Stimulated activated naive CD4-positive, alpha-beta T cell treated with Interleukin-2 at 50 U/mL for 16 hours (primary cell): ENCODE measurements at places on chromosomes 3 and 15.

DNA sequence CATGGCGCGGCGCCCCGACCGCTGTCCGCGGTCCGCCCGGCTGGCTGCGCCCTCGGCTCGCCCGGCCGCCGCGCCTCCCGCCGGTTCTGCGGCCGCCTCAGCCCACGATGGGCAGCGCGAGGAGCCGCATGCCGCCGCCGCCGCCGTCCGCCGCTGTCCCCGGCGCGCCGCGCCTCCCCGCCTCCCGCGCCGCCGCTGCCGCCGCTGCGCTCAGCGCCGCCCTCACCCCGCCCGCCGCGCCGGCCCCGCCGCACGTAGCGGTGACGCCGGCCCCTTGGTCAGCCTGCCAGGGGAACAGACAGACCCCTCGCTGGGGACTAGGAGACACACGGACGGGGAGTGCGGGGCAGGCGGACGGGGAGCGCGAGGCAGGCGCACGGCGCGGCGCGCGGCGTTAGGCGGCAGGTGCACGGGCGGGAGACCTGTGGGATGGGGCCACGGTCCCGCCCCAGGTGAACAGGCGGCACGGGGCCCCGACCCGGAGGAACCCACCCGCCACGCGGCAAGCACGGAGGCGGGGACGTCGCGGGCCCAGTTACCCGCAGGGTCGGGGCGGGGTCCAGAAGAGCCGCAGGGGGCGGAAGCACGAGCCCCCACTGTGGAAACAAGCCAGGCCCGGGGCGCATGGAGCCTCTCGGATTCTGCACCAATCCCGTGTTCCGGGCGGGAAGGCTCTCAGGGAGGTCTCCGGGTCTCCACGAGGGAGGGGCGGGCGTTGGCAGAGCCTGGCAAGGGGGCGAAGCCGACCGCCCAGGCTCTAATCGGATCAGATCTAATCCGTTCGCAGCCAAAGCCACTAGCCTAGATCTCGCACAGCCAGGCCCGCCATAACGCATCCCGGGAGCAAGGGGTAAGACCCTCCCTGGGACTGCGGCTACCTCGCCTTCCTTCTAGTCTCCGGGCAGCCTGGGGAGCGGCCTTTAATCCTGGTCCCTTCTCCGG is at the start of gene CSPG5:
Gene CSPG5, minus strand, starts transcription at position 175 of the 942 bp plus-strand sequence. Its CDS starts 172 bp downstream, at position 3.
- peak; percentile 21 for DNase-seq

- DNase-seq: no peak
These were observed 13.3 kb upstream of the LMAN1L start for GRCh38 chr15:74799255-74799855.

- DNase-seq: no peak
These were observed 55.3 kb downstream of the SLC28A2 start for GRCh38 chr15:45307230-45307924.

- DNase-seq: no peak
These were observed 8.3 kb upstream of the UBE2E1 start for GRCh38 chr3:23797491-23797890.

DNA sequence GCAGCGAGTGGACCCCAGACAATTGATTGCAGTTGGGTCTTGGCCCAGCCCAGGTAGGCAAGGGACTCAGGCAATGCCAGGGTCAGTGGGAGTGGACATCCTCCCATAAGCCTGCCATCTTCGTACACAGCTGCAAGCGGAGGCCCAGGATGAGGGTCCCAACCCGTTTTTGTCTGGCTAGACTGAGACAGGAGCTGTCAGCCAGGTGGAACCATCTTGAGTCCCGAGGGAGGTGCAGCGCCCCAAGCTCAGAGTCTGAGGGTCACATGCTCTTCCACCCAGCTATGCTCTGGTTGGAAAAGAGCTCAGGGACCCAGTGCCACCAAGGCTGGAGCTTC is 22.6 kb upstream of the IP6K2 start:
- no peak for DNase-seq

DNA sequence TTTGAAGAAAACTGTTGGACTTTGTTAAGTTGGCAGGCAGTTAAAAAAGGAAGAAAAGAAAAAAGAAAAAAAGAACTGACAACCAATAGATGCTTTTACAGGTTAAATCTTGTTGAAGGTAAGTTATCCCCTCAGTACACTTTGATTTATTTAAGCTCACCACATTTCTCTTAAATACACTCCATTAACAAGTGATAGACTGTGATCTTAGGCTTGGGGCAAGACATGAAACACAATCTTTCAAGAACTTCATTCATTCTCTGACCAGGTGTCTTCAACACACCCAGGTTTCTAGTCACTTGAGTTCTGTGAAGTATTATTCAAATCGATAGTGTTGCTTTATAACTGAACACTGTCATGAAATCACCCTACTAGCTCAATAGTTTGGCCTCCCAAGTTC is 751.9 kb downstream of the ROBO1 start:
- no peak for DNase-seq

DNA sequence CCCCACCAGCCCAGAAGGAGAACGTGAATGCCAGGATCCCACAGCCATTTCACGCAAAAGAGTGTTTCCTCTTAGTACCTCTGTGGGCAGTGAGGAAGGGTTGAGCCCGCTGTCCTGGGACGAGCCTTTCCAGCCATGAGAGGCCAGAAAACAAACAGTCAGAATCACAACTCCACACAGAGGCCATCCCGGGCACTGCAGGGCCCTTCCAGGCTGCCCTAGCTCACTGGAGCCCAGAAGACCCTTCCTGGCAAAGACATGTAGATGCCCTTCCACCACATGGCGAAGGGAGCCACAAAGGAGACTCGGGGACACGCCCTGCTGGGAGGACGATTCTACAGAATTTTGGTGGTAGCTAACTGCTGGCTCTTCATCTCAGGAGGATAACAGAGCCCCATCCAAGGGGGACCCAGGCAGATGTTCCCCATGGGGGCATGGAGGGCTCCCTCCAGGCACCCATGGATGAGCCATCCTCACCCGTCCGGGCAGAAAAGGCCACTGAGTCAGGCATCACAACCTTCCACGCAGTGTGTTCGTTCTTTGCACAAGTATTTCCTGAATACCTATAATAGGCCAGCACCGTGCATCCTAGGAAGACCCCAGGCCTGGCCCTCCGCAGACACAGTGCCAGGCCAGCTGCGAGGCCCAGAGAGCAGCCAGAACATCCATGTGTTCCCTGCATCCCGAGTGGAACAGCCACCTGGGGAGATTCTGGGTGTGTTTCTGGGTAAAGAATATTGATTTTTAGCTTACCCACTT is 47.2 kb downstream of the SLC12A8 start:
- no peak for DNase-seq

DNA sequence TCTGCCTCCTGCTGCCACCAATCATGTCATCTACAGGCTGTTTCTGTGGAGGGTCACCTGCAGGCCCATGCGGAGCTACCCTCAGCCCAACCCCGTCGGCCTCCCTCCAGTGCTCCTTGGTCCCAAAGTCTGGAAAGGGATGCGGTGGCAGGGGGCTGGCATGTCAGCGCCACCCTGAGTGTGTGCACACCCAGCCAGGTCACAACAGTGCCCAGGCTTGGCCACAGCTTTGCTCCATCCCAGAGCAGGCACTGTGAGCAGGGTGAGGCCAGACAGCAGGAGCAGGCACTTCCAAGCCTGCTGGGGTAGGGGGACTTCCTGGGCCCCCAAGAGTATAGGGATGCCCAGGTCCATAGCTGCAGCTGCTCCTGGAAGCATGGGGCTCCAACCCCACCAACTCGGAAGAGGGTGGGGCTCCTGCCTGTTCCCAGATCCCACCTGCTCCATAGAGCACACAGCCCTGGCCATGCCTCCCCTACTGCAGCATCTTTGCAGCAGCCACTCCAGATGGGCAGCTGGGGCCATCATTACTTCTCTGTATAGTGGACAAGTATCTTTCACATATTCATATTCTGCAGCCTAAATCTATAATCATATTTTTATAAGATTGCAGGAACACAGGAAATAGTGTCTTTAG is 109.3 kb downstream of the CBLB start:
- no peak for DNase-seq

GRCh38 chr3:39358333-39358732 is 24.8 kb upstream of the SLC25A38 start:
- no peak for DNase-seq

GRCh38 chr3:48863122-48863521 is 15.4 kb upstream of the PRKAR2A start:
- DNase-seq: no peak
